ENCODE measurements at places on chromosomes 4 and X. TPM values are rescaled to one million over a fixed set of nuclear protein-coding genes. Genes with fewer than 3 reads are reported as not detected.
A peak's percentile ranks its signal among the peaks of the same experiment; 100 is the strongest.

GRCh38 chr4:74161666-74162450 lies 3.9 kb downstream of the MTHFD2L start:
- no peak for DNase-seq

The ZCCHC18 gene
- total RNA-seq, result 0.20 TPM

The IL9R gene
- not detected for total RNA-seq

- no peak for DNase-seq
Observed at GRCh38 chrX:121858867-121859647, 811.6 kb downstream of the GLUD2 start.

DNA sequence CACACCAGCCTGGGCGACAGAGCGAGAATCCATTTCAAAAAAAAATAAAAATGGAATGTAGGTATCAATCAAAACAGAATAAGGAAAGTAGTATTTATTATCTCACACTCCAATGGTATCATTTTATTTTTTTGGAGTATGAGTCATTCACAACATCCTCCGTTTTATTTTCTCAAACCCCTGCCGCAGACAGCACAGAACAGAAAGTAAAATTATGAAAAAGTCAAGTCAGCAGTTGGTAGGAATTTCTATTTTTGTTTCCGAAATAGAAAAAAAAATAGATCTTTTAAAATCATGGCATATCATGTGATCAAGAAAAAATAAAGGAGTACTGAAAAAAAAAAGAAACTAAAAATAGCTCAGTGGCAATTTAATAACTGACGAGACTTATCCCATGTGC lies 490.7 kb upstream of the TENM3 start:
- no peak for DNase-seq

The GRIA2 gene
- total RNA-seq, result not detected

GRCh38 chrX:136457303-136457917 lies 30.3 kb upstream of the BRS3 start:
- no peak for DNase-seq

- no peak for DNase-seq
Observed at GRCh38 chr4:8167815-8168214, 9.2 kb upstream of the ABLIM2 start.

The NPNT gene
- not detected for total RNA-seq

DNA sequence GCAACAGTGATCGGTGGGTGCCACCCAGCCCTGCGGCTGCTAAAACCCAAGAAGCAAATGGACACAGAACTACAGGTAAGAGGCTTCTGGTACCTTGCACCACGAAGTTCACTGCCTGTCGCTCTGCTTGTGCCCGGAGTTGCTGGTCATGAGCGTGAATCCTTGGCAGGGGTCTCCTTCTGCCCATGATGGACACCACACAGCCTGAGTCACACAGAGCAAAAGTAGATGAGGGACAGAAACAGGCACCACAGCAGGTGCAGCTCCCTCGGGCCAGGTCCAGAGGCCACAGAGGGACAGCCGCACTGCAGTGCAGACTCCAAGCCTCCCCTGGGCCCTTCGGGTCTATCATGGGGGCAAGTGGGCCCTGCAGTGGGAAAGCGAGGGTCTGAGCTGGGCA lies 22.4 kb downstream of the NAT8L start:
- DNase-seq, result no peak

The NPY2R gene
- total RNA-seq, result 0.62 TPM

DNA sequence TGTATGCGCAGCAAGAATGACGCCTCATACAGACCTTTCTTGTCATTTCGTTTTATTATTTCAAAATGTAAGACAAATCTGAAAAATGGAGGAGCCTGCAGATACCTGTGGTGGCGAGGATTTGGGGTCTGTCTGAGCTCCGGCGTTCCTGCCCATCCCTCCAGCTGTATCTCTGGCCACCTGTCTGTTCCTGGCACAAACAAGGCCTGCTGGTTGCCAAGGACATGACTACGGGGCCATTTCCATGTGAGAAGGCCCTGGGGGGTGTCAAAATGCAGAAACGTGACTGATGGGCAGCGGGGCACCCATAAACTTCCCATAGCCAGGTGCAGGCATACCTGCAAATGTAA lies 591 bp upstream of the TSPAN7 start:
- no peak for DNase-seq

DNA sequence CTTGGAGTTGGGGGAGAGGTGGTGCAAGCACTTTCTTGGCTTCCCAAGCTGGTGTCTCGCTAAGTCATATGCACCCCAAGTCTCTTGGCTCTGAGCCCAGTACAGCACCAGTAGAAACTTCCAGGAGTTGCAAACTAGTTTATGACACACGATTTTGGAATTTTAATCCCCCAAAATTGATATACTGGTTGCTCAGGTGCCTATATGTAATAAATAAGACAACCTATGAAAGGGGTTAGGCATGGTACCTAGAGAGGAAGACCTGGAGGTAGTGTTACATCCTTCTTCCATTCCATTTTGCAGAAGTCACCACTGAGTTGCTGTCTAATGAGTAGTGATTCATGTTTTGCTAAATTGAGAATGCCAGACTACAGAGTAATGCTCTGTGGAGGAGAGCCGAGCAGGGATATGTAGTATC lies 4.3 kb upstream of the SLC4A4 start:
- DNase-seq, result no peak

The TMEM150C gene
- 3.6 TPM for total RNA-seq

DNA sequence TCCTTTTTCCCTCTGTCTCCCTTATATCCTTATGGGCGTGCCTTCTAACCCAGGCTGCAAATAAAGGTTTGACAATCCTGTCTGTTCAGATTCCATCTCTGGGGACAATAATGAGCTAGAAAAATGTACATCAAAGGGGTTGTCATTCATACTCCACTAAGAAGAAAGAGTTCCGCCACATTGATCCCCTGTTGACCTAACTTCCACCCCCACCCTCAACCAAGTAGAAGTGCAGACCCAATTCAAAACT lies 541 bp upstream of the GABRA3 start:
- no peak for DNase-seq

DNA sequence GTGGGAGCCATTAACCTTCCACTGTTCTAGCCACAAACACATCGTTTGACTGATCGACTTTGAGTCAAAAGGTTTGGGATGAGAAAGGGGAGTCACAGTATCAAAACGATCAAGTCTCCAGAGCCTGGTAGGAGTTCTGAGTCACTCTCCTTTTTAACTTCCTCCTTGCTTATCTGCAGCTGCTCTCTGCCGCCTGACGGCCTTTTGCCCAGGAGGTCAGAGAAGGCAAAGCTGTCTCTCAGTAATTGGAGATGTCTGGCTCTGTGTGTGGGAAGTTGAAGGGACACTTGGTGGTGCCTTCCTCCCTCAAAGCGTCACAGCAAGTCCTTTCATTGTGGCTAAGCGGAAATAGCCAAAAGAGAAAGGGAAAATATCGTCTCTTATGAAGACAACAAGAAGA lies 63.1 kb downstream of the ANOS1 start:
- DNase-seq, result no peak

GRCh38 chr4:150828159-150828558 lies 186.9 kb downstream of the LRBA start:
- DNase-seq, result no peak

- no peak for DNase-seq
Observed at GRCh38 chr4:40180356-40180755, 16.5 kb upstream of the RHOH start.

DNA sequence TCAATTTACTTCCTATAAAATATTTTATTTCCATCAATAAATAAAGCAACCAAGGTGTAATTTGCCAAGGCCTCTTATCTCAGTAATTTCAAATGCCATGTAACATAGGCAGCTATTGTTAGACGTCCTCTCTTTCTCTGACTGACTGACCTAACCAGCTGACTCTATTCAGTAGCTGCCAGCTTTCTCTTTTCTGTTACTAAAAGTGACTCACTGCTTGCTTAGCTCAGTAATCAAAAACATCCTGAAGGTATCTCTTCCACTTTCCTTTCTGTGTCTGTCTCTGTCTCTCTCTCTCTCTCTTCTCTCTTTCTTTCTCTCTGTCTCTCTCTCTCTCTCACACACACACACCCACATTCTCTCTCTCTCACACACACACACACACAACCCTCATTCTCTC lies 134.2 kb downstream of the SPOCK3 start:
- peak; percentile 17 for DNase-seq

DNA sequence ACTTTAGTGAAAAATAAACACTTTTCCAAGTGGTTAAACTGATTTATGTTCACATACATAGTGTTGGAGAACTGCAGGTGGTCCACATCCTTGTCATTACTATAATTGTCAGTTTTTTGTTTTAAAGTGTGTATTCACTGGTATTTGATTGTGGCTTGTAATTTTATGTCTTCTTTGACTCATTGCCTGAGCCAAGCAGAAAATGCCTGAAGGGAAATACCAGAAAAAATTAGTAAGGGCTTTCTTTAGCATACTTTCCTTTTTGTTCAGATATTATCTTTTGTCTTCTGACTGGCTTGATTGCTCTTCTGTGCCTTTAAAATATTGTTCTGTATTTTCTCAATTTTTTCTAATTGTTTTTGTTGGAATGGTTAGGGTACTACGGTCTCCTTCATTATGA lies 981.3 kb downstream of the C4orf33 start:
- DNase-seq, result no peak

- DNase-seq, result no peak
Observed at GRCh38 chrX:27995611-27996010, 14.4 kb upstream of the DCAF8L1 start.

All from G401 (cell line).